ENCODE measurements at places on chromosomes 11 and 22.

- DNase-seq = no peak
Measured at GRCh38 chr11:29484548-29484947, 532.3 kb downstream of the KCNA4 start.

- peak; percentile 88 for DNase-seq
Measured at GRCh38 chr11:119356349-119357031, 10.0 kb upstream of the MFRP start.

DNA sequence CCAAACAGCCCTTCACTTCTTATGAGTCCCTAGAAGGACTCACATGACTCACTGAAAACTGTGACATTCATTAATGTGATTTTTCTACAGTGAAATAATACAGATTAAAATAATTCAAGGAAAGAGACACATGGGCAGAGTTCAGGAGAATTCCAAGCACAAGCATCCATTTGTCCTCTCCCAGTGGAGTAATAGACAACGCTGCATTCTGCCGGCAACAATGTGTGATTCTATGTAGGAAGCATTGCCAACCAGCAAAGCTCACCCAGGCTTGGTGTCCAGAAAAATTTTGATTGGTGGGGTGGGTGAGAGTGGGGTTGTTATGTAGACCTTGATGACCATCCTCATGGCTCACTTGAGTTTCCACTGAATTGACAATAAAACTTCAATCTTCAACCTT is 123.9 kb downstream of the VPREB1 start:
- no peak for DNase-seq

GRCh38 chr11:104967534-104968354 is 630 bp downstream of the CASP4 start:
- DNase-seq = no peak

- DNase-seq = no peak
Measured at GRCh38 chr22:49967706-49968208, 7.2 kb downstream of the PIM3 start.

Measured in D341Med (cell line).